ENCODE measurements at places on chromosomes 1 and 21.
A peak's percentile ranks its signal among the peaks of the same experiment; 100 is the strongest.

GRCh38 chr1:155466617-155466972 is 96.0 kb downstream of the ASH1L start:
- DNase-seq: no peak

- no peak for DNase-seq
Observed at GRCh38 chr1:233897325-233898162, 6.9 kb upstream of the SLC35F3 start.

- DNase-seq: no peak
Observed at GRCh38 chr1:99580451-99580850, 65.5 kb upstream of the PALMD start.

DNA sequence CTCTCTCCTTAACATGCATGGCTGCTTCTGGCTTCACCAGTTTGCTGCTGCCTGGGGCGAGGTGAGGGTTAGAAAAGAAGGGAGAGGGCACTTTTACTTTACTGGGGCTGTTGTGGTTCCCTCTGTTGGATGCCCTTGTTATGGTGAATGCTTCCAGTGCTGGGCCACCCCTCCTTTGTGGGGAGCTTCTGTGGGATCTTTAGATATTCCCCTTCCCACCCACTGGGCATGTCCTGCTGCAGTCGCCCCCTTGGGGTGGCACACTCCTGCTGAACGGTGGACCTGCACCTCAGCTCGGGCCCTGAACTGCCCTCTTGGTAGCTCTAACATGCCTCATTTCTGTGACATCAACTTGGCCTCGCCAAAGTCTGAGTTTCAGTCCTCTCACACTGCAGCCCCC is 6.0 kb downstream of the TNN start:
- no peak for DNase-seq

DNA sequence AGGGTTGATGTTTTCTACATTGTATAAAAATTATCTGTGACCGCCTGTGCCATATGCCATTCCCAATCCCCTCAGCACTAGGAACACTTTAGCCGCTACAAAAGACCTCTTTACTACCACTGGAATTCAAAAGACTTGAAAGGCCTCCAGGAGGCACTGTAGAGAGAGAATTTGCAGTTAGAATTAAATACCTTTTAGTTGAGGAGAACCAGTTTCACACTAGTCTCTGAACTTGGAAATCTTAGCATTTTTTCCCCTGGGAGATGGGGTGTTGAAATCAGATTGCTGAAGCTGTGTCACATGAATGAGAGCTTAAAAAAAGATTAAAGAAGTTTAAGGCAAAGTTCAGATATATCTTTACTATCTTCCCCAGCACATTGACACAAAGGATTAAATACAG is 291.0 kb downstream of the ADGRL2 start:
- DNase-seq: no peak

GRCh38 chr1:24683713-24684162 is 40.6 kb downstream of the SRRM1 start:
- DNase-seq: no peak

DNA sequence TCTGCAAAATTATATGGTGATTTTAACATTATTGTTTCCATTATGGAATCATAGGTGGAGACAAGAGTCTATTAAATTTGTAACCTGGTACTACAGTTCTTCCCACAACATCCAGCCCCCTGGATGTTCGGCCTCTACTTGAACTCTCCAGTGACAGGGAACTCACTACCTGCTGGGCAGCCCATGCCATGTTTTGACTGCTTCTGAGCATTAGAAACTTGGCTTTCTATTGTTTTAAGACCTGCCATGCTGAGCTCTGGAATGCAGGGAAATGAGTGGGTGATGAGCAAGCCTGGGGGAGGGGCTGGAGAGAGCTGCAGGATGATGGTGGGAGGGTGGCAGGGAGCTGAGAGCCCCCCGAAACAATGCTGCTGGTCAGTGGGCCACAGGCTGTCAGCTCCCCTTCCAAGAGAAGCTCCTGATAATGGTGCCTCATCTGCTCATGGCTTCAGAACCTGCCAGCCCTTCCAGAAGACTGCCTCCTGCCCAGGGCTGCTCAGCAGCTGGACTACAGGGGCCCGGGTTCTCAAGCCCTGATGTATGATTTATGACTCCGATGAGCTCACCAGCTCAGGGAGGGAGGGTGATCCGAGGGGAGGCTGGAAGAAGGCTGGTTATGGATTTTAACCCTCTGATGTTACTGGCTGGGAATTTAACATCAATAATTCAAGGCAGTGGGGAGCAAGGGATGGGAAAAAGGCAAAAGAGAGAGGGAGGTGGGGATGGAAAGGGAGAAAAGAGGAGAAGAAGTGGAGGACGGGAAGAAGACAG is 205.0 kb downstream of the HIVEP3 start:
- peak; percentile 5 for DNase-seq

- no peak for DNase-seq
Observed at GRCh38 chr1:72115290-72115689, 167.0 kb downstream of the NEGR1 start.

GRCh38 chr1:231384696-231385415 is 37.2 kb downstream of the EGLN1 start:
- DNase-seq: no peak

- peak; percentile 7 for DNase-seq
Observed at GRCh38 chr21:34243562-34243961, 120.2 kb upstream of the KCNE2 start.

- DNase-seq: no peak
Observed at GRCh38 chr1:220483700-220484099, 44.2 kb upstream of the MARK1 start.

GRCh38 chr1:9316512-9316911 is 23.8 kb downstream of the SPSB1 start:
- no peak for DNase-seq

GRCh38 chr1:161834967-161835550 is 68.9 kb downstream of the ATF6 start:
- no peak for DNase-seq

GRCh38 chr1:103112546-103112945 is 4.2 kb upstream of the COL11A1 start:
- DNase-seq: no peak

DNA sequence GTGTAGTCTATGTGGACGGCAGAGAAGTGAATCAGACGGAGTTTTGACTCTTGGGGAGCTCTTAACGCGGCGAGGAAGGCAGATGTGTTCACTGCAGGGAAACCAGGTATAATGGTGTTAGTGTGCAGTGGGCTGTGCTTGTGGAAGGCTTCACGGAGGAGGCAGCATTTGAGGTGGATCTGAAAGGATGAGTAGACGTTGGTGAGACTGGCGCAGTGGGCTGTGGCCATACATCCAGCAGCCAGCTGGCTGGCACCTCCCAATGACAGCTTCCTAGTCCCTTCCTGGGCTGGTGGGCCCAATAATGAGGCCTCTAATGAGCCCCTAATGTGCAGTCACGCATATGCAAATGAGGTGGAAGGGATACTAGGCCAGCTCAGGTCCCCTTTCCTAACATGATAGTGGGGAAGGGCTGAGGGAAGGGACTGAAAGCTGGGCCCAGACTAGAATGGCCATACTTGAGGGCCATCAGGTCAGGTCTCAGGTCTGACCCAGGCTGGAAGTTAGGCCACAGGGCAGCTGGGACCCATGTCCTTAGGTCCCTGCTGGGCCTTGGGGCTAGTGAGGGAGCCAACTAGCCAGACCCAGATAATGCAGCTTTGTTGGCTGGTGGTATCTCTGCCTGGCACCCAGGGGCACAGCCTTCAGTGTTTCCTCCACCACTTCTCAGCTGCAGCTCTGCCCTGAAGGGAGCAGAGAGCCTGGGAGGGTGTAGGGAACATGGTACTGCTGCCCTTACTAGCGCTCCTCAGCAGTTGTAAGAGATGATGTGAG is 3.8 kb downstream of the MAP7D1 start:
- no peak for DNase-seq

GRCh38 chr1:221921936-221922335 is 180.0 kb upstream of the DUSP10 start:
- no peak for DNase-seq

DNA sequence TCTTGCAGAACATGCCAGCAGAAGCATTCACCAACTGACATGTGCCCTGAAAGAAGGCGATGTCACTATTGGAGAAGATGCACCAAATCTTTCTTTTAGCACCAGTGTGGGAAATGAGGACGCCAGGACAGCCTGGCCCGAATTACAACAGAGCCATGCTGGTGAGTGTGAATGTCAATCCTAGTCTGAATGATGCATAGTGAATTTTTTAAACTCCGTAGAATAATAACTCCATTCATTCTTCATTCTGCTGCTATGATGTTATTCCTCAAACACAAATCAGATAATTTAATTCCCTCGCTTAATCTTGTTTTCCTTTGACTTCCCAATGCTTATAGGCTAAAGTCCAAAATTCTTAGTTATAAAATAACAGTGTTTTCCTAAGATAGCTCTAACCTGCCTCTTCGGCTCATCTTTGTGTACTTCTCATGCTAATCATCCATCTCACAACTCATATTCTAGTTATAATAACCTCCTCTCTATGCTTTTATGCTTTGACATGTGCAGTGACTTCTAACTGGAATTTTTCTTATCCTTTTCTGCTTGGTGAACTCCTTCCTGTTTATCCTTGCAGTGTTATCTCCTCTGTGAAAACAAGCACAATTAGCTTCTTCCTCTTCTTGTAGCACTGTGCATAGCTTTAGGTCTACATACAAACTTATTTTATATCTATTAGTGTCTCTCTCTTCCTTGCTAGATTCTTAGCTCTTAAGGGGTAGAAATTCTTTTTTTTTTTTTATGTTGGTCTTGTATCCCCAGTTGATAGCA is 14.4 kb downstream of the SDCCAG8 start:
- no peak for DNase-seq

DNA sequence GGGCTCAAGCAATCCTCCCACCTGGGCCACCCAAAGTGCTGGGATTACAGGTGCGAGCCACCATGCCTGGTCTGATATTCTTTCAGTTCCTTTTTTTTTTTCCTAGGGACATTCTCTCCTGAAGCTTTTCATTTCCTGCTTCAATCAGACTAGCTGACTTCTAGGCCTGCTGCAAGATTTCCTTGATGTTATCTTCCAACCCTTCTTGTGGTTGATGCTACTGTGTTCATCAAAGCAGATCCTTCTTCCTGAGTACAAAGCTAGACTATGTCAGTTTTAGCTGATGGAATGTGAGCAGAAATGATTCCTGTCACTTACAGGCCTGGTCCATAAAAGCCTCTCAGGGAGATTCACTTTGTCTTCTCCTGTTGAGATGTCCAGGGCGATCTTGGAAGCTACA is 146.4 kb downstream of the CDC7 start:
- DNase-seq: no peak

DNA sequence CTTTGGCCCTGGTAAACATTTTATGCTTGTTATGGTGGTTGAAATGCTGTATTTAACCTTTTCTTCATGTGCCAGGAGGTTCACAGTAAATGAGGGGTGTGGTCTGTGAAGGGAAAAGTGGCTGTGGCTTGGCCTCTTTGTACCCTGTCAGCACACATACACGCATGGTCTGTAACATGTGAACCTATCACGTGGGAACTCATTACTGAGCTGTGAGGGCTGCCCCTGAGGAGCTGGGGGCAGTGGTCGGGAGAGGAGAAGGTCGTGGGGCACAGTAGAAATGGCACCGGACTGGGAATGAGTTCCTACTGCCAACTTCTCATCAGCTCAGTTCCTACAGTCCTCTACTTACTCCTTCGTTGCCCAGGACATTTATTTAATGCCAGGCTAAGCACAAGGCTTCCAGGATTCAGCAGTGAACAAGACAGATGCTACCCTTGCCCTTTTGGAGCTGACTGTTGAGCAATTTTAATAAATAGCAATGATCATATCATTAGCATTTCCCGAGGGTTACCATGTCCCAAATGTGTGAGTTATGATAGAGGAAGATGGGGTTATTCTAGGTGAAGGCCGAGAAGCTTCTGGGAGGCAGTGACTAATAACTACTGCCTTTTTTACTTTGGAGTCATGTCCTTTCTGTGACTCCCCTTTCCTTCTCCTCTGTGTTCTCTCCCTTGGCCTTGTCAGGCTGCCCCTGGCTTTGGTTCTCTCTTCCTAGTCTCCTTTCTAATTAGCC is 38.8 kb downstream of the DDR2 start:
- DNase-seq: no peak

- DNase-seq: peak; percentile 70
Observed at GRCh38 chr1:115337633-115338456, at the start of gene NGF. Gene NGF (minus strand): TSS chr1:115338249. CDS start chr1:115286795, 51,454 bp downstream.

- DNase-seq: no peak
Observed at GRCh38 chr1:28147264-28148094, 29.0 kb downstream of the PTAFR start.

DNA sequence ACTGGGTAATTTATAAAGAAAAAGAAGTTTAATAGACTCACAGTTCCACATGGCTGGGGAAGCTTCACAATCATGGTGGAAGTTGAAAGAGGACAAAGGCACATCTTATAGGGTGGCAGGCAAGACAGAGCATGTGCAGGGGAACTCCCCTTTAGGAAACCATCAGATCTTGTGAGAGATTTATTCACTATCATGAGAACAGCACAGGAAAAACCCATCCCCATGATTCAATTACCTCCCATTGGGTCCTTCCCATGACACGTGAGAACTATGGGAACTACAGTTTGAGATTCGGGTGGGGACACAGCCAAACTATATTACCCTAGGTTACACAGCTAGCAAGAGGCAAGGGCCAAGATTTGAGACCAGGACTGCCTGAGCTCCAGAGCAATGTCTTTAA is 30.4 kb upstream of the SOX13 start:
- DNase-seq: no peak

DNA sequence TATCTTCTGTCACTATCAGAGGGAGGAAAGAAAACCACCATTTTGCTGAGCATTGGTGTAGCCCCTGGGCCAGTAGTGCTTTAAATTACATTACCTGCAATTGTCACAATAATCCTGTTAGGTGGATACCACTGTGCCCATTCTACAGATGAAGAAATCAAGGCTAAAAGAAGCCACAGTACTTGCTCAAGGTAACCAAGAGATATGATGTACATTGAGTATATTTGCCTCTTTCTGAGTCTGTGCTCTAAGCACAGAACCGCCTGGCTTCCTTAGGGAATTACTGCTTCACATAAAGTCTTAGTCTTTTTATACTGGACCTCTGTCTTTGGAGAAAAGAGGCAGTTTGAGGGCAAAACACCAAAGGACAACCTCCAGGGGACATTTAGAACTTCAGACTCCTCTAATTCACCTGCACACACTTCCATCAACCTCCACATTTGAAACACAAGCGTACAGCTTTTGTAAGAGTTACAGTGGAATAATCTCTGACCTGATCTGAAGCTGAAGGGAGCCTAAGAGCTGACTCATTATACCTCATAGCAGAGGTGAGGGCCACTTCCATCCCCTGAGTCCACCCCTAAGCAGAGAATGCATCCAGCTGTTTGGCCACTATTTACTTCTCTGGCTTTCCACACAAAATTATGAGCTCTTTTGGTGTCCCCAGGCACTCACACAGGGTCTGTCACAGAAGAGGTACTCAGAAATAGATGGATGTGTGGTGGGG is 61.8 kb downstream of the PLPP3 start:
- no peak for DNase-seq

DNA sequence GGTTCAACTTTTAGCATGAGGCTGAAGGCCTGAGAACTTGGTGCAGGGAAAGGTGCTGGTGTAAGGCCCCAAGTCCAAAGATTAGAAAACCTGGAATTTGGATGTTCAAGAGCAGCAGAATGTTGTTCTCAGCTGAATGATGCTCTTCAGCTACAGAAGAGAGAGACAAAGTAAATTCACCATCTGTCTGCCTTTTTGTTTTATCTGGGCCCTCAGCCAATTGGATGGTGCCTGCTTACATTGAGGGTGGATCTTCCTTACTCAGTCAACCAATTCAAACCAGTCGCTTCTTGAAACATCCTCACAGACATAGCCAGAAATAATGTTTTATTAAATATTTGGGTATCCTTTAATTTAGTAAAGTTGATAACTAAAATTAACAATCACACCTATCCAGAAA is 748.2 kb upstream of the ADAMTS5 start:
- DNase-seq: no peak

- DNase-seq: peak; percentile 40
Observed at GRCh38 chr1:75632350-75632949, 21.5 kb upstream of the SLC44A5 start.

Data from NCI-H146 (cell line).